A549 treated with CORT108297 at 1 μM for 4 hours (cell line): ENCODE measurements at places on chromosomes 16 and 17. TPM values are rescaled to one million over a fixed set of nuclear protein-coding genes. Genes with fewer than 3 reads are reported as not detected.

ACSM2A gene
- not detected in 5 replicates for total RNA-seq

MRPL45 gene
- 59.4 to 67.6 TPM (median 62.0 TPM) in 5 replicates for total RNA-seq

MYOCD gene
- total RNA-seq = 0.51 to 1.6 TPM (median 1.1 TPM) in 5 replicates

TBC1D3G gene
- total RNA-seq = not detected in 5 replicates

SLC25A39 gene
- 144 to 215 TPM (median 212 TPM) in 5 replicates for total RNA-seq

UMOD gene
- not detected in 5 replicates for total RNA-seq

MAPK8IP3 gene
- total RNA-seq = 34.2 to 66.6 TPM (median 61.2 TPM) in 5 replicates

C17orf78 gene
- total RNA-seq = not detected in 5 replicates

HSD11B2 gene
- total RNA-seq = 1.3 to 2.3 TPM (median 2.0 TPM) in 5 replicates

KRT36 gene
- total RNA-seq = not detected in 5 replicates

LHX1 gene
- 2.1 to 3.2 TPM (median 2.6 TPM) in 5 replicates for total RNA-seq

CTF1 gene
- total RNA-seq = 0.09 to 0.18 TPM (median 0.13 TPM) in 5 replicates

TP53TG3C gene
- total RNA-seq = 0.24 to 0.40 TPM (median 0.26 TPM) in 3 of 5 replicates, not detected in the others

MT1F gene
- 11.8 to 21.5 TPM (median 13.0 TPM) in 5 replicates for total RNA-seq

ALOXE3 gene
- total RNA-seq = 5.8 to 9.3 TPM (median 8.0 TPM) in 5 replicates

EEF2KMT gene
- 21.5 to 31.6 TPM (median 29.6 TPM) in 5 replicates for total RNA-seq

KIFC3 gene
- total RNA-seq = 144 to 205 TPM (median 203 TPM) in 5 replicates

HAS3 gene
- 38.1 to 54.0 TPM (median 46.8 TPM) in 5 replicates for total RNA-seq

CIITA gene
- total RNA-seq = 0.05 to 0.15 TPM (median 0.13 TPM) in 5 replicates

MTSS2 gene
- total RNA-seq = 36.5 to 58.7 TPM (median 57.6 TPM) in 5 replicates

CD300E gene
- total RNA-seq = 0.02 TPM in 1 of 5 replicates, not detected in the others

SYT17 gene
- total RNA-seq = 10.8 to 13.7 TPM (median 12.2 TPM) in 5 replicates

KRTAP4-9 gene
- total RNA-seq = not detected in 5 replicates

VMO1 gene
- total RNA-seq = 0.43 to 1.5 TPM (median 0.96 TPM) in 5 replicates

STH gene
- total RNA-seq = not detected in 5 replicates

CHTF8 gene
- 122 to 131 TPM (median 129 TPM) in 5 replicates for total RNA-seq

RCVRN gene
- total RNA-seq = not detected in 5 replicates

CCL1 gene
- total RNA-seq = not detected in 5 replicates

SERPINF2 gene
- 1.4 to 2.2 TPM (median 2.0 TPM) in 5 replicates for total RNA-seq

IRF8 gene
- total RNA-seq = 0.20 to 0.54 TPM (median 0.38 TPM) in 5 replicates

GPR139 gene
- not detected in 5 replicates for total RNA-seq

GNG13 gene
- not detected in 5 replicates for total RNA-seq

CCL17 gene
- not detected in 5 replicates for total RNA-seq

CLDN6 gene
- total RNA-seq = 0.30 to 0.53 TPM (median 0.35 TPM) in 5 replicates

IRX3 gene
- total RNA-seq = 4.1 to 5.5 TPM (median 4.4 TPM) in 5 replicates

TTLL6 gene
- 0.34 to 0.88 TPM (median 0.49 TPM) in 5 replicates for total RNA-seq

LRRC37A3 gene
- total RNA-seq = 1.5 to 2.5 TPM (median 2.3 TPM) in 5 replicates

TMEM235 gene
- not detected in 5 replicates for total RNA-seq

TELO2 gene
- total RNA-seq = 23.9 to 48.2 TPM (median 45.1 TPM) in 5 replicates

KLHL10 gene
- 0.06 to 0.09 TPM (median 0.07 TPM) in 3 of 5 replicates, not detected in the others for total RNA-seq

DHX58 gene
- total RNA-seq = 0.30 to 0.59 TPM (median 0.38 TPM) in 5 replicates

PLEKHG4 gene
- total RNA-seq = 12.3 to 18.7 TPM (median 16.7 TPM) in 5 replicates

KRTAP4-3 gene
- total RNA-seq = not detected in 5 replicates

HSPB9 gene
- not detected in 5 replicates for total RNA-seq
